ENCODE measurements at places on chromosomes 2 and 18. TPM values are rescaled to one million over a fixed set of nuclear protein-coding genes. Genes with fewer than 3 reads are reported as not detected.

Gene REG1A
- total RNA-seq: not detected

Gene SOWAHC
- total RNA-seq: 16.3 TPM

Gene RAB6C
- under 0.01 TPM for total RNA-seq

Gene UGT1A4
- not detected for total RNA-seq

Gene RAX
- total RNA-seq: not detected

Gene GPBAR1
- 0.12 TPM for total RNA-seq

Gene GALNT3
- total RNA-seq: 0.87 TPM

Gene ANO7
- total RNA-seq: 0.37 TPM

Gene CFAP221
- not detected for total RNA-seq

Gene OXER1
- not detected for total RNA-seq

Gene CERKL
- total RNA-seq: under 0.01 TPM

Gene BOK
- total RNA-seq: 13.6 TPM

Gene MLPH
- 110 TPM for total RNA-seq

Gene ALPI
- total RNA-seq: not detected

Gene KANSL3
- 47.5 TPM for total RNA-seq

Gene NEDD4L
- total RNA-seq: 6.1 TPM

Gene ASAP2
- 43.5 TPM for total RNA-seq

Gene MAP2
- total RNA-seq: 13.4 TPM

Gene SMAD2
- total RNA-seq: 112 TPM

Gene SLC1A4
- total RNA-seq: 21.9 TPM

Gene NCKAP5
- total RNA-seq: 1.6 TPM

Gene WDR54
- total RNA-seq: 51.6 TPM

Gene CFLAR
- 100 TPM for total RNA-seq

Gene DRC1
- 0.22 TPM for total RNA-seq

Gene ARHGEF33
- 1.5 TPM for total RNA-seq

Gene FRZB
- total RNA-seq: 0.12 TPM

Gene OR6B2
- not detected for total RNA-seq

Gene XIRP2
- 1.2 TPM for total RNA-seq

Gene DSC2
- under 0.01 TPM for total RNA-seq

Gene EPC2
- 23.5 TPM for total RNA-seq

Gene ALPP
- total RNA-seq: not detected

Gene PLCD4
- total RNA-seq: 2.6 TPM

Gene SKOR2
- total RNA-seq: not detected
